CD4-positive, alpha-beta memory T cell (primary cell): ENCODE measurements at places on chromosomes 4 and X. TPM values are rescaled to one million over a fixed set of nuclear protein-coding genes. Genes with fewer than 3 reads are reported as not detected.

The ENPP6 gene
- polyA plus RNA-seq = not detected

- H3K27me3 ChIP-seq = no peaks in the 10 kb centered on the region
- H3K4me3 ChIP-seq = no peak overlapping the region
- no peak for DNase-seq
- no peak overlapping the region for H3K27ac ChIP-seq
- H3K36me3 ChIP-seq = peaks cover 5% of the 10 kb centered on the region
Measured at GRCh38 chr4:106195435-106195950, 120.5 kb downstream of the TBCK start.

GRCh38 chr4:158827543-158827981, 58.7 kb downstream of the FNIP2 start:
- H3K4me3 ChIP-seq = no peak overlapping the region
- peaks cover 36% of the 10 kb centered on the region for H3K4me1 ChIP-seq

DNA sequence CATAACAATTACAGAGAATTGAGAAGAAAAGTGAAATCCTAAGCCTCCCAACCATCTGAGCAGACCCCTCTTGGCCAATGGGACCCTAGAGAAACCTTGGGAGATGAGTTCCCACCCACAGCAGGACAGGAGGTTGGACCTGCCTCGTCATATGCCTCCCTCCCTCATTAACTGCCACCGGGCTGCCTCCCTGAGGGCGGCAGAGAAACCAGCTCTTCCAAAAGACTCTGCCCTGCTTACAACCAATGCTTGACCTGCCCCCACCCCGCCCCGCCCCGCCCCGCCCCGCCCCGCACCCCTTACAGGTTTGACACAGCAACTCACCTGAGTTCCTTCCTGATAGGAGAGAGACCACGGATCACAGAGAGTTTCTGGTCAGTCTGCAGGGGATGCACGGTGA, 86.1 kb downstream of the ADRA2C start:
- no peak for DNase-seq

- no peak for DNase-seq
- no peaks in the 10 kb centered on the region for H3K27me3 ChIP-seq
- H3K27ac ChIP-seq = no peak overlapping the region
- H3K4me3 ChIP-seq = no peak overlapping the region
- H3K36me3 ChIP-seq = no peaks in the 10 kb centered on the region
Measured at GRCh38 chr4:141455651-141456050, 180.7 kb upstream of the IL15 start.

- no peaks in the 10 kb centered on the region for H3K4me1 ChIP-seq
- no peak overlapping the region for H3K27ac ChIP-seq
- DNase-seq = no peak
- H3K36me3 ChIP-seq = no peaks in the 10 kb centered on the region
- H3K4me3 ChIP-seq = no peak overlapping the region
Measured at GRCh38 chr4:154004016-154004415, 215.1 kb upstream of the SFRP2 start.

The GPM6B gene
- polyA plus RNA-seq = 0.39 TPM

- H3K27ac ChIP-seq = no peak overlapping the region
- no peaks in the 10 kb centered on the region for H3K36me3 ChIP-seq
- no peak overlapping the region for H3K4me3 ChIP-seq
- DNase-seq = no peak
- H3K27me3 ChIP-seq = no peaks in the 10 kb centered on the region
Measured at GRCh38 chrX:38859602-38860001, 58.3 kb downstream of the MID1IP1 start.

GRCh38 chr4:66991521-66991920, 553.8 kb downstream of the CENPC start:
- no peaks in the 10 kb centered on the region for H3K4me1 ChIP-seq
- no peak for DNase-seq
- H3K27ac ChIP-seq = no peak overlapping the region
- H3K36me3 ChIP-seq = no peaks in the 10 kb centered on the region
- H3K27me3 ChIP-seq = no peaks in the 10 kb centered on the region
- no peak overlapping the region for H3K4me3 ChIP-seq

DNA sequence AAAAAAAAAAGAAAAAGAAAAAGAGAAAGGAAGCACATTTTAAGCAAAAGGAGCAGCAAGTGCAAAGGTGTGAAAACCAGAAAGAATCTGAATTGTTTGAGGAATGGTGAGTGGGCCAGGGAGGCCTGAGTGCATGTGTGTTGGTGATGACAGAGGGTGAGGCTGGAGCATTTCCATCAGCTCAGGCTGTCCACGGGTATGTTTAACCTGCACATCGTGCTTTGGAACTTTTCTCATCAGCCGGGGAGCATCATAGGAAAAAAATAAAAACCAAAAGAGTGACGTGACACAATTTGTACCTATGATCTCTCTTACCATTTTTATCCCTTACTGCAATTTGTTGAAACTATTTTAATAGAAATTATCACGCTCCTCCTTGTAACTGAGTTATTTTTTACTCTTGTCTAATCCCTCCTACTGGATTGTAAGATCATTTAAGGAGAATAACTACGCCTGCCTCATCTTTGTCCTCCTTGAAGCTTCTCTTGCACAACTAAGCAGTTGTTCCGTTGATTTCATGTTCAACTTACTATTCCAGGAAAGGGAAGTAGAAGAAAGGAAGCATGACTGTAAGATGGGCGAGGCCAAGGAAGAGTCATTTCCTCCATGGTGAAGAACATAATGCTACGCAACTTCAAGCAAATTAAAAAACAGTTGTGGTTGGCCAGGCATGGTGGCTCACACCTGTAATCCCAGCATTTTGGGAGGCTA, 7.0 kb downstream of the PALLD start:
- H3K4me1 ChIP-seq = no peaks in the 10 kb centered on the region
- no peak for DNase-seq
- H3K27ac ChIP-seq = no peak overlapping the region
- H3K4me3 ChIP-seq = no peak overlapping the region
- H3K36me3 ChIP-seq = no peaks in the 10 kb centered on the region

The MYL5 gene
- 3.2 TPM for polyA plus RNA-seq

The PPP2R2C gene
- not detected for polyA plus RNA-seq

The IL15 gene
- polyA plus RNA-seq = 4.4 TPM

The PORCN gene
- polyA plus RNA-seq = 10.6 TPM

DNA sequence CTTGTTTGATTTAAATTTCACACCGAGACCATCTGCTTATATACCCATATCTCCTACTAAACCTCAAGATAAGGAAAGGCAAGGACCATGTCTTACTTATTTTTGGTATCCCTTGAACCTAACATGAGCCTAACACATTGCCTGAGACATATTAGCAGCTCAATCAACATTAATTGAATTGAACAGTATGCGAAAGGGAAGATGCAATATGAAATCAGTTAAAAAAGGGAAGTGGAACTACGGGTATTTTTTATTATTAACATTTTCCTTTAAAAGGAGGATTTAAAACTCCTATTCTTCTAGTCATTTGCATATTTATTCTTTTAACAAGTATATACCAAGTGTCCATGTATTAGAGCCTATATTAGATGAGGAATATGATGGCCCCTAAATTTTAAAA, 197.0 kb downstream of the CAMK2D start:
- H3K4me1 ChIP-seq = peaks cover 38% of the 10 kb centered on the region
- DNase-seq = no peak
- H3K4me3 ChIP-seq = no peak overlapping the region
- no peak overlapping the region for H3K27ac ChIP-seq

DNA sequence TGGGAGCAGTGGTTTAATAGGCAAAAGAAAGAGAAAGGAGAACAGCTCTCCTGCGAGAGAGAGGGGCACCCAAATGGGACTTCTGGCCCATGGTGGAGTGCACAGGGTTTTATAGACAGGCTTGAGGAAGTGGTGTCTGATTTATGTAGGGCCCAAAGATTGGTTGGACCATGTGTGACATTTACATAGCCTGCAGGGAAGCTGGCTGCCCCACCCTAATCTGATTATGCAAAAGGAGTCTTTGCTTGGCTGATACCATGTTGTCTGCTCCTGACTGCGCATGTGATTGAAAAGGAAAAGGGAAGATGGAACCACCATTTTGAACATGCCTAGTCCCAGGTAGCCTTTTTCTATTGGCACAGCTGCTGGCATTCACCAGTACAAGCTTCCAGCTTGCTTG, 100.0 kb upstream of the DIPK2B start:
- no peaks in the 10 kb centered on the region for H3K27me3 ChIP-seq
- H3K36me3 ChIP-seq = no peaks in the 10 kb centered on the region
- no peak overlapping the region for H3K27ac ChIP-seq
- H3K4me3 ChIP-seq = no peak overlapping the region
- H3K4me1 ChIP-seq = no peaks in the 10 kb centered on the region

- DNase-seq = no peak
- H3K36me3 ChIP-seq = peaks cover 12% of the 10 kb centered on the region
- H3K4me3 ChIP-seq = no peak overlapping the region
- no peak overlapping the region for H3K27ac ChIP-seq
Measured at GRCh38 chr4:88609387-88609786, 17.1 kb downstream of the HERC3 start.

DNA sequence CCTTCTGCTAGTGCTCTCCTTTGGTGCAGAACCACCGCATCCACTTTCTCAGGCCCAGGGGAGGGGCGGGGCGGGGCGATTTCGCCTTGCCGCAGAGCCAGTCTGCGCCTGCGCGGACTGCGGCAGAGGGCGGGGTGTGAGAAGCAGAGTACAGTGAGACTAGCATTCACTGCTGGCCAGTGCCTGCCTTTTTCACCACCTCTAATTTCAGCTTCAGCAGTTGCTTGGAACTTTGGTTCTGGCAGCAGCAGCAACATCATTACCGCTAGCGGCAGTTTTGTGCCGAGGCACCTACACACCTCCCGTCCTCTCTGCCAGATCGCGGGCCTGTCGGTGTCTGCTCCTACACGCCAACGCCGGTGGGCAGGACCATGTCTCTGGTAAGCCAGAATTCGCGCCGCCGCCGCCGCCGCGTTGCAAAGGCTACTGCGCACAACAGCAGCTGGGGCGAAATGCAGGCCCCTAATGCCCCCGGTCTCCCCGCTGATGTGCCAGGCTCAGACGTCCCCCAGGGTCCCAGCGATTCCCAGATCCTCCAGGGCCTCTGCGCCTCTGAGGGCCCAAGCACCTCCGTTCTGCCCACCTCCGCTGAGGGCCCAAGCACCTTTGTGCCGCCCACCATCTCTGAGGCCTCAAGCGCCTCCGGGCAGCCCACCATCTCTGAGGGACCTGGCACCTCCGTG, at the start of gene MAGEE1:
Gene MAGEE1, plus strand, starts transcription at position 151 of the 683 bp plus-strand sequence. Its CDS starts 221 bp downstream, at position 372.
- peak within 1 kb of the TSS; percentile 36 for H3K4me3 ChIP-seq
- peak within 1 kb of the TSS; percentile 67 for H3K27ac ChIP-seq
- DNase-seq = peak; percentile 79
- no peaks in the 10 kb centered on the region for H3K36me3 ChIP-seq

- no peak overlapping the region for H3K4me3 ChIP-seq
- H3K27me3 ChIP-seq = no peaks in the 10 kb centered on the region
- H3K36me3 ChIP-seq = peaks cover 41% of the 10 kb centered on the region
- DNase-seq = no peak
- no peaks in the 10 kb centered on the region for H3K4me1 ChIP-seq
- H3K27ac ChIP-seq = no peak overlapping the region
Measured at GRCh38 chr4:2886161-2886560, 42.5 kb downstream of the ADD1 start.

The RAI2 gene
- polyA plus RNA-seq = 0.34 TPM

The VCX3A gene
- polyA plus RNA-seq = not detected

GRCh38 chr4:46329118-46329976, 60.6 kb downstream of the GABRA2 start:
- no peak overlapping the region for H3K27ac ChIP-seq
- no peak overlapping the region for H3K4me3 ChIP-seq
- H3K4me1 ChIP-seq = no peaks in the 10 kb centered on the region
- H3K36me3 ChIP-seq = no peaks in the 10 kb centered on the region
- no peaks in the 10 kb centered on the region for H3K27me3 ChIP-seq
- no peak for DNase-seq

GRCh38 chr4:78707268-78707667, 68.9 kb upstream of the BMP2K start:
- H3K27me3 ChIP-seq = no peaks in the 10 kb centered on the region
- H3K27ac ChIP-seq = no peak overlapping the region
- DNase-seq = no peak
- H3K4me1 ChIP-seq = no peaks in the 10 kb centered on the region

DNA sequence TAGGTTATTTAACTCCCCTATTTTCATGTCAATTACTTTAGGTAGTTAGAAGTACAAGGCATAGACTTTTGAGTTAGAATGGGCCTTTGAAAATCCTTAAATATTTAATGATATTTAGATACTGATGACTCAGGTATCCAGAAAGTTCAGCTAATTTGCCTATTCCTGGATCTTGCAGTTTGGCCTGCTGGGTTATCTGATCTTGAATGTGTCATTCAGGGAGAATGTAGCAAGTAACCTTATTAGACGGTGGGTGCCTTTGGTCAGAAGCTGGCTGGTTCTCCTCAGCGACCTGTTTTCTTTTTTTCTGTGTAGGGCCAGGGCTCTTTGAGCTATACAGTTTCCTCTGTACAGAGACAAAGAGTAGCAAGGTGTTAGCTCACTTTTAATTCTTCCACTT, 42.0 kb downstream of the MTM1 start:
- no peaks in the 10 kb centered on the region for H3K27me3 ChIP-seq
- H3K27ac ChIP-seq = no peak overlapping the region
- peaks cover 13% of the 10 kb centered on the region for H3K36me3 ChIP-seq
- H3K4me3 ChIP-seq = no peak overlapping the region
- DNase-seq = no peak

DNA sequence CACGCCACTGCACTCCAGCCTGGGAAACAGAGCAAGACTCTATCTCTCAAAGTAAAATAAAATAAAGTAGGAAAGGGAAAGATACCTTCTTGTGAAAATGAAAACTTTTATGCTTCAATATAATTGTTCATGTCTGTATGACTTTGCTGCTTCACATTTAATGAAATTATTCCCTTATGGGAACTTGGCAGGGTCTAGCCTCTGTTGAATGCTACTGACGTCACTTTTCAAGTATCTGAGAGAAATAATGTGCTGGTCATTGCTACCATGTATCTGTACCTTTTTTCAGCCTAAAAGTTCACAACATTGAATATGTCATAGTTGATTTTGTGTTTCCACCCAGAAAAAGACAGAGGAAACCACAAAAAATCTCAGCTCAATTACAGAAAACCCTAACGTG, 65.2 kb downstream of the PRDM5 start:
- H3K4me1 ChIP-seq = no peaks in the 10 kb centered on the region
- no peak for DNase-seq
- no peak overlapping the region for H3K27ac ChIP-seq
- H3K27me3 ChIP-seq = no peaks in the 10 kb centered on the region
- H3K36me3 ChIP-seq = no peaks in the 10 kb centered on the region
- no peak overlapping the region for H3K4me3 ChIP-seq

The RGN gene
- polyA plus RNA-seq = not detected

The TMPRSS11F gene
- polyA plus RNA-seq = not detected

DNA sequence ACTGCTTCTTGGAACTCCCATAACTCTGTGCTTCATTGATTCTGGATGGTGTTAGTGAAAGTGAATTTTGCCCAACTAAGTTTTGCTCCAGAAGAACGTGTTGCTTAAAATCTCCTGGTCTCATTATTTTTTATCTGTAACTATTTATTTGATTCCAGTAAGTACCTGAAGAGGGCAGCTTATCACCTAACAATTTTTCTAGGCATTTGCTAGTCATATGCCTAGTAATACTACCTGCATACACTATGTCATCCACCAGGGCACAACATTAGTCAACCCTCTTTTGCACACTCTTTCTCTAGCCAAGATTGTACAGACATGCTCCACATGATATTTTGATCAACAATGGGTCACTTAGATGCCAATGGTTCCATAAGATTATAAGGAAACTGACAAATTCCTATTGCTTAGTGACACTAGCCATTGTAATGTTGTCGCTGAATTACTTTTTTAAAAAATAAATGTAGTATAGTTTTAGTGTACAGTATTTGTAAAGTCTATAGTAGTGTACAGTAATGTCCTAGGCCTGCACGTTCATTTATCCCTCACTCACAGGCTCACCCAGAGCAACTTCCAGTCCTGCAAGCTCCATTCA, 499.9 kb upstream of the AADAT start:
- H3K27ac ChIP-seq = no peak overlapping the region
- DNase-seq = no peak
- H3K27me3 ChIP-seq = no peaks in the 10 kb centered on the region
- H3K4me3 ChIP-seq = no peak overlapping the region

The ZNF280C gene
- 2.1 TPM for polyA plus RNA-seq
